ENCODE measurements at places on chromosomes 16 and 17.

DNA sequence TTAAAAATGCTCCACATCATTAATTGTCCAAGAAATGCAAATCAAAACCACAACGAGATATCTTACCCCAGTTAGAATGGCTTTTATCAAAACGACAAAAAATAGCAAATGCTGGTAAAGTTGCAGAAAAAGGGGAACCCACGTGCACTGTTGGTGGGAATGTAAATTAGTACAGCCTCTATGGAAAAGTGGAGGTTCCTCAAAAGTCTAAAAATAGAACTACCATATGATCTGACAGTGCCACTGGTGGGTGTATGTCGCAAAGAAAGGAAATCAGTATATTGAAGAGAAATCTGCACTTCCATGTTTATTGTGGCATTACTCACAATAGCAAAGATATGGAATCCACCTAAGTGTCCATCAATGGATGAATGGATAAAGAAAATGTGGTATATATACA is 38.2 kb upstream of the ZFHX3 start:
- DNase-seq = no peak

DNA sequence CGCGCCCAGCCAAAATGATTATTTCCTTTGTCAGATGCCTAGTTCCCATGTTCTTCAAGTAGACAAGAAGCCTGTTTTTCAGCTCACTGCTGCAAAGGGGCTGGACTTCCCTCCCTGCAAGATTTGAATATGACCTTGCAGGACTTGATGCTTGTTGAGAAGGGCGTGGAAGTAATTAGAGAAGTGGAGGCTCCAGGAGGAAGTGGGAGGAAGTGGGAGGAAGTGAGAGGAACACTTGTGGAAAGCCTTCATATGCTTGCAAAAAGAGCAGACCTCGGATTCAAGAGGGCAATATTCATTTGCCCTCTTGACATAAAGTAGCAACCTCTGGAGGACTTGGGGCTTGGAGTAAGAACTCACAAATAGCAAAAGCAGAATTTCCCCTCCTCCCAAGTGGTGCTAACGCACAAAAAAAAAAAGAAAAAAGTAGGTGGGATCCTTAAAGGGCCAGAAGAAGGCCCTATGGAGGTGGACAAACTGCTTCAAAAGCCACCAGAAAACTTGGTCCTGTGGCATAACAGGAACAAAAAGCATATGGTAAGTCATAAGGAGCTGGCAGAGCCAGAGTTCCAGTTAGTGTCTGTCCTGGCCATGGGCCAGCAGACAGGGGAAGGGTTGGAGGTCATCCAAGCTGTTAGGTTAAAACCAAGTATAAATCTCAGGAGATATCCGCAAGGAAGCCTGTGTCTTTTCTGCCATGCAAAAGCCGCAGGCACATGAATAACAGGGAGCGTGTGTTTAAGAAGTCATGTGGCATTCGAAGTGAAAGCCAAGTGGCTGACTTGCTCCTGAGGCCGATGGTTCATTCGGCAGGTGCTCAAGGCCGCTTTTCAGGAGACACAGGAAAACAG is 20.6 kb upstream of the PRKAR1A start:
- no peak for DNase-seq

GRCh38 chr17:73318836-73319235 is 7.0 kb upstream of the CDC42EP4 start:
- DNase-seq = no peak

DNA sequence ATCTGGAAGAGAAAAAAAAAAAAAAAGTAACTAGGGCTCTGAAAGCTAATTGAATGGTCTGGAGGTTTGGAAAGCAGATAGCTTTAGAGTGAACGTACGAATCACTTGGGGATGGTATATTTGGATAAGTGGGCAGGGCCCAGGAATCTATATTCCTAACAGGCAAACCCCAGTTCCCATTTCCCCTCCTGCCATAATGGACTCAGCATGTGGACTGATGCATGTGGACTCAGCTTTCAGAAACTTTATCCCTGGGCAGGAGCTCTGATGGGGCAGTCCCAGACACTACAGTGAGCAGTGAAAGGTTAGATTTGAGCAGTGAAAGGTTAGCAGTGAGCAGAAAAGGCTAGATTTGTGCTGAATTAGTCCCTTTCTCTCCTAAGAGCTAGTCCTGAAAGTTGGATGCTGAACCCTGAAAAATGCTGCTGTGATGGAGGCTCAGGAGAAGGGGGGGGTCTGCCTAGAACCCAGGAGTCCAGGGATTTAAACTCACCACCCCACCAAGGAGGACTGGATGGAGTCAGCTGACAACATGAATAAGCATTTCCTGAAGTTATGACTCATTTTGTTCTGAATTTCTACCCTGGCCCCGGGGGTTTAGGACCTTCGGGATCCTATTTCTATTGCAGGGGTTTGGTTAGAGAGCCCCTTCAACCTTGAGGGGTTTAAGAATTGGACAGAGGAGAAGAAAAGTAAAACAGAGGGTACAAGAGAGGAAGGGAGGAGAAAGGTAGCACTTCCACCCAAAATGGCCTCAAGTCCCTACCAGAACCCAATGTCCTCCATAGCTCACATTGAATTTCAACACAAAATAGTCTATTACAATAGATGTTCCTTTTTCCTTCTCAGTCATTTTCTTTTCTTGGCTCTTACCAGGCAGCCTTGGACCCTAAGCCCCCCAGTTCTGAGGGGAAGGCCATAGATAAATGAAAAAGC is 10.3 kb upstream of the FZD2 start:
- no peak for DNase-seq

- no peak for DNase-seq
These were observed 28.9 kb downstream of the KSR1 start for GRCh38 chr17:27485125-27485524.

DNA sequence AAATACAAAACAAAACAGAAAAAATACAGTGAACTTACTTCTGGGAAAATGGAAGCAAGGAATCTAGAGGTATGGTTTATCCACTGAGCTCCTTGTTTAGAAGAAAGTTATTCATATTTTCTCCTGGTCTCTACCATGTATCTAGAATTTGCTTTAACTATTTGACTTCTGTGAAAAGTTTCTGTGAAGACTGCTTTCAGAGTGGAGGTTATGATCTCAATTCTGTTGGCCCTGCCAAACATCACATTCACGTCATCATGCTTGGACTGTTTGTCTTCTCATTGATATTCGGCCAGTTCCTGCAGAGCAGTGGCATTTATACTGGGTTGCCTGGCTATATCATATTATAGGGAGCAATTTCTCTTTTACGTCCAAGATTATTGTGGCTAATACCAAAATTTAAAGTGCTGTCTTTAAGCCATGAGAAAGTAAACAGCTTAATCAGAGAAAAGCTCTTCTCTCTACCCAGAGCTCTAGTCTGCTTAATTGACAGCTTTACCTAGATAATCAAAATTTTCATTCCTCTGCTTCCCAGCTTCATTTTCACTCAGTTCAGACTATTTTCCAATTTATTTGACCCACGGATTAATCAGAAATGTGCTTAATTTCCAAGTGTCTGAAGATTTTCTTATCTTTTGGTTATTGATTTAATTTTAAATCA is at the start of gene ABCA8:
ABCA8 (minus strand) TSS at position 212 of the 661 bp plus-strand sequence. CDS start 13,358 bp downstream, outside the sequence.
- no peak for DNase-seq

- no peak for DNase-seq
These were observed 10.4 kb downstream of the RPUSD1 start for GRCh38 chr16:777826-778225.

DNA sequence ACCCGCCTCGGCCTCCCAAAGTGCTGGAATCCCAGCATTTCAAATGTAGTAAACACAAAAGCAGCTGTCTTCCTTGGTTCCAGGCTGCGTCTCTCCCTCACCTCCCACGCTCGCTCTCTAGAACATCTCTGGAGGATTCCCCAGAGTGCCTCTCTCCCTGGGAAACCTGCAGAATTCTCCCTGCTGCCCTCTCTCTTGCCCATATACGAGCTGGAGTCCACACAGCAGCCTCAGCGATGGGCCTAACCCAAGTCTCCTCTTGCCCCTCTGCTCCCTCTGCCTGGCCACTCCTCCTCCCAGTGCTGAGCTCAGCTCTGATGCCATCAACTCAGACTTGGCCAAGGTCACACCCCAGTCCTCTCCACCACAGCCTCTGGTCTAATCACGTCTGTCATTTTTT is 10.6 kb downstream of the GPRC5B start:
- no peak for DNase-seq

DNA sequence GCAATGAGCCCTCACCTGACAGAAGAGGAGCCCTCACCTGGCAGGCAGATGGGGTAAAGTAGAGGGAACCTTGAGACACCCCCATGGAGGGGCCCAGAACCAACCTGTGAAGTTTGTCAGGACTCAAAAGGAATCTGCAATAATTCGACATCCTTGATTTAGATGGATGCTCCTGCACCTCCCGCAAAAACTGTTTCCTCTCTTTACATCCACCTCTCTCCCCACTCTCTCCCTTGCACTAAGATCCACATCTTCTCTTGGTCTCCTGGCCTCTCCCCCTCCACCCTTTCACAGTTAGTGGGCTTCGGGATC is 34.9 kb upstream of the RBFOX3 start:
- no peak for DNase-seq

DNA sequence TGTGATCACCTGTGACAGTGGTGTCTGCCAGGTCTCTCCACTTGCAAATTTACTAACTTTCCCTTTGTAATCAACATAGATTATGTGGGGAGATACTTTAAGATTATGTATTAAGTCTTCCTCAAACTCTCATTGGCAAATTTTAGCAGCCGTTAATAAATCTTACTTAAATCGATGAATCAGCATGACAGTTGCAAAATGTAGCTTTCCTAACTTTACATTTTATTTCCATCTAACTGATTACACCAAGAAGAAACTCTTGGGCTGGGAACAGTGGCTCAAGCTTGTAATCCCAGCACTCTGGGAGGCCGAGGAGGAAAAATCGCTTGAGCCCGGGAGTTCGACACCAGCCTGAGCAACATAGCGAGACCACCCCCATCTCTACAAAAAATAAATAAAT is 23.3 kb upstream of the CPNE2 start:
- no peak for DNase-seq

DNA sequence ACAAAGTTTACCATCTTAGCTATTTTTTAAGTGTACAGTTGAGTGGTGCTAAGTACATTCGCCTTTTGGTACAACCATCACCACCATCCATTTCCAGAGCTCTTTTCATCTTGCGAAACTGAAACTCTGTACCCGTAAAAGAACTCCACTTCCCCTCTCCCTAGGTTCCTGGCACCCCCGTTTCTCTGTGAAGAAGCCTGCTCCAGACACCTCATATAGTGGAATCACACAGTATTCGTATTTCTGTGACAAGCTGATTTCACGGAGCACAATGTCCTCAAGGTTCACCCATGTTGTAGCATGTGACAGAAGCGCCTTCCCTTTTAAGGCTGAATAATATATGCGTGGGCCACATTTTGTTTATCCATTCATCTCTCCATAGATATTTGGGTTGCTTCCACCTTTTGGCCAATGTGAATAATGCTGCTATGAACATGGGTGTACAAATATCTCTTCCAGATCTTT is 54.2 kb upstream of the MAP3K14 start:
- DNase-seq = no peak

GRCh38 chr16:23324727-23325126 is 22.6 kb downstream of the SCNN1B start:
- DNase-seq = no peak

DNA sequence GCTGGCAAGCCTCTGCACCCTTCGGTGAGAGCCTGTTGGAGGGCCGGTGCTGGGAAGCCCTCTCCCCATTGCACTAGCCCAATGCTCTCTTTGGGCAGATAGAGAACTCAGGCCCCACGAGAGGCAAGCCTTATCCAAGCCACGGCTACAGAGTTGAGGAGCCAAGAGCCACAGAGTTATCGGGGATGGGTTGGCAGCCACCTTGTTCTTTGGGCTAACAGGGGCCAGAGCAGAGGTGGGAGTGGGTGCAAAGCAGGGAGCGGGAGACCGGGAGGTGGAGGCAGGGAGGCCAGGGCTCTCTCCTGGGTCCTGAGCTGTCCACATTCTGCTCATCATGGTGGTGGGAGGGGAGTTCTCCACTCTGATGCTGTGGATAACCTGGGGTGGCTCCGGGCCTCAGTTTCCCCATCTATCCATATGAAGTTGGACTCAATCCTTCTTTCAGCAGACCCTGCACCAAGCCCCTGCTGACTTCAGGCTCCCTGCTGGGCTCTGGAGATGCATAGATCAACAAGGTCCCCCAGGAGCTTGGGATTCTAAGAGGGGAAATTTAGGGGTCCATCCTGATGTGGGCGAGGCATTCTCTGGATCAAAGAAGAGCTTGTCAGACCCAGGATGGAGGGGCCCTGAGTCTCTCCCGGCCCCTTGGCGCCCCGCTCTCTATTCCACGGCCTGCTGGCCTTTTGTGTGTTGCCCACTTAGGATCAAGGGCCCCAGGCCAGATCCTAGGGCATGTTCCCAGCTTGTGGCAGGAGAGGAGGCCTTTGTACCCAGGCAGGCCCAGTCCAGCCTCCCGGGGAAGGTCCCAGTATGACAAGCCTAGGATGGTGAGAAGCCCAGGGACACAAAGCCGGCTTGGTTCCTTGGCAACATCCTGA is 557 bp upstream of the CX3CL1 start:
- DNase-seq = no peak

DNA sequence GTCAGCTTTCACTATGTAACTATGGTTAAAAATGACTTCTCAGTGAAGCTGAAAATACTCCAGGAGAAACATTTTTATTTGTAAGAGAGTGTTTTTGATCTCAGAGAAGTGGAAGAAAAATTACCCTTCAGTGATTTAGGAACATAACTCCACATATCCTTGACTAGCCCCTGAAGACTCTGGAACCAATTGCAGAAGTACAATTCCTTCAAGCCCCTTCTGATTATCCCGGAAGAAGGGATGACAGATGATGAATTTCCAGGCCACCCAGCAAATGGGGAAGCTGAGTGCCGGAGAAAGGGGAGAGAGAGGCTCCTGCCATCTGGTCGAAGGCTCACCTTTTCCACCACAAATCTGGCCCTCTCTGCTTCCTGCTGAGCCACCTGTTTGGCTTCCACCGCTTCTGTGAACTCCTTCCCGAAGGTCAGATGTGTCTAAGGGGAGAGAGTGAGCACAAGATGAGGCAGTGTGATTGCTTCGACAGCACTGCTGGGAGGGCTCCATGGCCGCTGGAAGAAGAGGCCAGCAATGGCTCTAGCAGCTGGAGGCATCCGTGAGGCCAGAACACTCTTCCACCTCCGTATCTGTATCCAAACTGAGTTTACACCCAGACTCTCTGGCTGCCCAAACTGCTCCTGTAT is 8.1 kb downstream of the PHB1 start:
- DNase-seq = no peak

DNA sequence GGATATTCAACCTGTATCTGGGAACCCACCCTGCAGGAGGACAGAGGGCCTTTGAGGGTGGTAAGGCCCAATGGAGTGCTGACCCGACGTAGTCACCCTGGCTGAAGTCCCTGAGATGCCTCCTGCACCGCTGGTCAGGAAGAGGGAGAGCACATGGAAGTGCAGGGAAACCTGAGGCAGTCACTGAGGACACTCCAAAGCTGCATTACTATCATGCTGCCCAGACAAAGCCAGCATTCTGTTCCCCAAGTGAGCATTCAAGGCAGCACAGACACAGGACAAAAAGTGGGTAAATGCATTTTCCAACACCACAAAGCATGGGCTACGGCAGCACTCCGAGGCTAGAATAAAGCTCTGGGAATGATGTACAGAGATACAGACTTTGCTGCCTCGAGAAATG is 46.8 kb upstream of the BCAR1 start:
- DNase-seq = no peak

GRCh38 chr17:2214929-2215615 is 88.5 kb downstream of the SMG6 start:
- no peak for DNase-seq

- DNase-seq = no peak
These were observed 32.1 kb upstream of the CDH3 start for GRCh38 chr16:68612996-68613395.

- no peak for DNase-seq
These were observed 19.4 kb downstream of the IFT140 start for GRCh38 chr16:1592446-1592845.

Measured in stimulated activated CD4-positive, alpha-beta T cell treated with anti-CD3 and anti-CD28 coated beads, Interleukin-12 subunit alpha, Interleukin-12 subunit beta, amount 100 ng/mL, for 4 hours (primary cell).